AG04450 (cell line): ENCODE measurements at places on chromosomes 5 and 9.

GRCh38 chr9:92208693-92209524 is 84.6 kb downstream of the IARS1 start:
- no peak for DNase-seq

DNA sequence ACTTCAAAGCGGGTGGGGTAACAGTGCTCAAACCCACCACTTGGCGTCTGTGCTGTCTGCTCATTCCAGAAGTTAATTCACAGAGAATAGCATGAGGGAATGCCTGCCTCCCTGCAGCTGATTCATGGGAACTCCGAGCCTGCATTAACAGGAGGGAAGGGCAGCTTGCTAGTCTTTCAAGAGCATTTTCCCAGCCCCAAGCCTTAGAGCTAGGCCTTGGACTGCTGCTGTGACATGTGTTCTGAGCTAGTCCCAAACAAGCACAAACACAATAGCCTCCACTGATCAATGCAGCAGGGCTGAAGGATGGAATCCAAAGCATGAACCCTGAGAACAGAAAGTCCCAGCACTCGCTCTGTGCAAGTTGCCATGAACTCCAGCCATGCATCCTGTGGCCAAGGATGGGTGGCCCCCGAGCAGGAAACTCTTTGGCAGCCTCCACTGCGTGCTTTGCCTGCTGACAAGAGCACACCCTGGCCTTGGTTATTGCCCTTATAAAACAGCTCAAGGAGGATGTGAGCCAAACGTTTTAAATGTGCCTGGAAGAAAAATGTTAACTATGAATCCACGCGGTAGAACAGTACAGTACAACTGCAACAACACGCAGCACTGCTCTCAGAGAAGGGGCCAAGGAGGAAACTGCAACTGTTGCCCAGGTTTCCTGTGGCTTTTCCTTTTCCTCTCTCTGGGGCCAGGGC is 653.1 kb upstream of the KLF4 start:
- DNase-seq = no peak

DNA sequence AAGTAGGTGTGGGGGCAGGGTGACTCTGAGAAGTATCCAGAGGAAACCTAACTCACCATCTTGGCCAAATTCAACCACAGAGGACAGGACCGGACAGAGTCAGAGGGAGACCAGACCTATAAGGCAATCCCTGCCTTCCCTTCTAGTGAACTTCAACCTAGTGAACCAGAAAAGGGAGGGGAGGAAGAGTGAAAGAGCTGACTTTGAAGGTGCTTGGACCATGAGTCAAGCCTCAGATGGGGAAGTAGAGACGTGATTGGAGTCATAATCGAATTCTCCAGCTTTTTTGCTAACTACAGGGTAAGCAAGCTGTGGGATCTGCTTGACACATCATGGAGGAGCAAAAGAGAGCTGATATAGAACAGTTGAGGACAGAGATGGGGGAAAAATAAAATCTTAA is 18.8 kb upstream of the KIF2A start:
- DNase-seq = no peak

DNA sequence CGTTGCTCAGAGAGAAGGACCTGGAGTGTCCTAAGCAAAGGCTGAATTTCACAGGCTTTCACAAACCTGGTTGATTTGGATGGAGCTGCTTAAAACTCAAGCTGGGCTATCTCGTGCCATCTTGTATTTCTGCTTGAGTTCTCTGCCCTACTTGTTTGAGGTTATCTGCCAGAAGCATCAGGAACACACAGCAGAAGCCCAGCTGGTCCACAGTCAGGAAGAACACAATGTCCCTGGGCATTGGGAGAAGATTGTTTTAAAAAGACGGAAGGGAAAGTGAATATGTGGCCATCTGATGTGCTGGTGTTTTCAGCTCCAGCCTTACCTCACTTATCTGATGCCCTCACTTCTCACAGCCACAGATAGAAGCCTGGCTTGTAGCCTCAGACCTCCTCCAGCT is 32.9 kb upstream of the SLC36A1 start:
- no peak for DNase-seq

DNA sequence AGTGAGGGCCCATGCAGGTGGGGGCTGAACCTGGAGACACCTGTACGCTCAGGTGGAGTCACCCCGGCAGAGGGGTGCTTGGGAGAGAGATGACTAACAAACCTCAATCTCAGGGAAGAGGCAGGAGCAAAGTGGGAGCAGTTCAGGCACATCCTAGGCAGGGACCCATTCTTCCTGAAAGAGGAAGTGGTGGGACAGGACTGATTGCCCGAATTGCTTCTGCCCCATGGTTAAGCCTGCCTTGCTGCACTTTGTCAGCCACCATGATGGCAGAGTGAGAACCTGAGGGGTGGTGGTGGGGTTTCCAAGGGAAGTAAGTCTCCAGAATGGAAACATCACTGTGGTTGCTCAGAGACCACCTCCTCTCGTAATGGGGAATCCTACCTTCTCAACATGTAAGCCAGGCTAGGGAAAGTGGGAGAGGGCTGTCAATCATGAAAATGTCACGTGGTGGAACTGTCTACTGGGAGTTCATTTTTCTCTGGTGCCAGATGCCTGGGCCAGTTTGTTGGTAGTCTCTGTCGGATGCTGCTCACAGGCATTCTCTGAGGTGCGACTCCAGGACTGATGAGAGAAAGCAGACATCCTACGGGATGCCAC is 150.4 kb downstream of the HSPA4 start:
- DNase-seq = no peak

DNA sequence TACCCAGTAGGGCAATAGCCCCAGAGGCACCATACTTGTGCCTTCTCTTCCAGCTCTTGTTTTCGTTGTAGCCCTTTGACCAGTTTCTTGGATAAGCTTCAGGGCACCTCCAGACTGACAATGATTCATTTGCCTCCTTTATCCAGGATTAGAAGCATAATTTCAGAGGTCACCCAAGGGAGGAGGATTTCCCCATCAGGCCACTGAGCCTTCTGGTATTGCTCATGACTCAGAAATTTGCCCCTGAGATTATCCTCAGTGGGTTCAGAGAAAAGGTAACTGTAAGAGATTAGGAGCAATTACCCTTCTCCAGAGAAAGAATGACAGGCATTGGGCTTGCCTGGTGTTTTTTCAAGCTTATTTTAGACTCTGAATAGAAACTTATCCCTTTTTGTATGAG is 147.9 kb downstream of the MSX2 start:
- DNase-seq = no peak

DNA sequence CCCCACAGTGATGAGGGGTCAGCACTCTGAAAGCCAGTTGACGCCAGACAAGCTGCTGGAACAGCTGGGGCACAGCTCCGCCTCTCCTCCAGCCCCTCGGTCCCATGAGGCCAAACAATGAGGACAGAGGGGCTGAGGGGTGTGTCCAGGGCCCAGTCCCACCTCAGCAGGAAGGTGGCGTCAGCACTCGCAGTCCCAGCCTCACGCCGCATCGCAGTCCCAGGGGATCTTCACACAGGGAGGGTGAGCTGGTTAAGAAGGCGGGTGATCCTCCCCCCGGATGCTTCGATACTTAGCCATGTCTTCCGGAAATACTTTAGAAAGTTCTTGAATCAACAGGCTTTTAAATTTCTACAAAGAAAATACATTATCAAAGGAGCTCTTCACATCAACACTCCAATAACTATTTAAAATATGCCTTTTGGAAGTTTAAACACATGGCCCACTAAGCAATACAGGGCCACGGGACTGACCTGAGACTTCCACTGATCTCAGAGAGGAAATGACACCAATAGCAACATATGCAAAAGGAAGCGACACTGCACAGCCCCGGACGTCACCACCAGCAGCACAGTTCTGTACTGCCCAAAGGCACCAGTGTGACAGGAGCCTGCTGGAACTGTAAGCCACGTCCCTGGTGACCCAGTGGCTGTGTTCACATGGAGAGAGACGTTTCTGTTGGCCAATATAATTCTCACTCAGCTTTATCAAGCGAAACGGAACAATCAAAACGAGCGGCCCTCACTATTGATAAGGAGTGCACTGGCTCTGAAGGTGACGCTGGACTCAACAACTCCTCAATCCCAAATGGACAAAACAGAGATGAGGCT is 5.9 kb downstream of the MED10 start:
- DNase-seq = no peak

DNA sequence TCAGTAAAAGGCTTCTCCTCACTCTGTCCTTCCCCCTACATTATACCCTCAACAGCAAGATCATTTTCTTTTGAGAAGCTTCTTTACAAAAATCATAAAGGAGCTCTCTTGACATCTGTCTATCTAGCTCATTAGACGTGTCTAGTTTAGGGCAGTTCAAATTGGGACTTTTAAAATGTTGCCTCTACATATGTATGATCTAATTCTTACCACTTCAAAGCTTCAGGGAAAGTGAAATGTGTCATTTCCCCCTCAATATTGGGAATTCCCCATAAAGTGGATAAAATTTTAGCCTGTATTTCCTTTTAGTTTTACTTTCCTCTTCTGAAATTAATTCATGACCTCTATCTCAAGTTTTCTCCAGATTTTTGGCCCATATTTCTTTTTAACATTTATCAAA is 323.7 kb downstream of the ARRDC3 start:
- no peak for DNase-seq
